ENCODE measurements at places on chromosomes 1 and 21.
A peak's percentile ranks its signal among the peaks of the same experiment; 100 is the strongest.

DNA sequence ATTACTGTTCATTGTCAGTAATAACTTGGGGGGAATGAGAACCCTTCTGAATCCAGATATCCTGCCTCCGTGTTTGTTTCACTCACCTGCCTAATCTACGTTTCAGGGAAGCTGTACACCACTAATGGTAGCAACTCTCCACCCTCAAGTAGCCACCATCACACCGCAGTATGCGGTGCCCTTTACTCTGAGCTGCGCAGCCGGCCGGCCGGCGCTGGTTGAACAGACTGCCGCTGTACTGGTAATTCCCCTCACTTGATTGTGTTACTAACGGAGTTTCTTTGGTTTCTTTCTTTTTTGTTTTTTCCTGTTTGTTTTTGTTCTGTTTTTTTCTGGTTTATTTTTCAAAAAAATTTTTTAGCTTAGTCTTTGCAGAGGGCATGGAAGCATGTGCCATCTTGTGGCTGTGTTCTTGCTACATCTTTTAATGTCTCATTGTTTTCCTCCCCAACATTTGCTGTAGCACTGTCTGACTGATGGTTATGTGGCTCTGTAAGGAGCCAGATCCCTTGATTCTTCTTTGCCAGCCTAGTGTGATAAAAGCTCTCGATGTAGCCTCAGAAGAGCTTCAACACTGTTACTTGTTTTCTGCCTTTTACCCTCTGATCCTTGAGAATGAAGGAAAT lies 15.9 kb upstream of the OLFML3 start:
- no peak for DNase-seq

DNA sequence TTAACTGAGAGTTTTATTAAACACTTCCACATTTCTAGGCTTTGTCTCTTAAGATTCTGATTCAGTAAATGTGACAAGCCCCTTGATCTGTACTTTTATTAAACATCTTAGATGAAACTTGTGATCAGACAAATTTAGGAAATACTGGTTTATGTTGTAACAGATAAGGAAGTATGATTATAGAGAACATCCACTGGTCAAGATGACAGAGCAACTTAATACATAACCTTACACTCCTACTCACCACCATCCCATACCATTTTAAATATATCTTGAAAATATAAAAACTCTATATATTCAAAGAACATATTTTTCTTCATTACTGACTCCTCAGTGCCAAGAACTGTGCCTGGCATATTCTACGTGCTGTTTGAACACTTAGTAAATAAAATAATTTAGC lies 217.5 kb downstream of the LRRC40 start:
- no peak for DNase-seq

DNA sequence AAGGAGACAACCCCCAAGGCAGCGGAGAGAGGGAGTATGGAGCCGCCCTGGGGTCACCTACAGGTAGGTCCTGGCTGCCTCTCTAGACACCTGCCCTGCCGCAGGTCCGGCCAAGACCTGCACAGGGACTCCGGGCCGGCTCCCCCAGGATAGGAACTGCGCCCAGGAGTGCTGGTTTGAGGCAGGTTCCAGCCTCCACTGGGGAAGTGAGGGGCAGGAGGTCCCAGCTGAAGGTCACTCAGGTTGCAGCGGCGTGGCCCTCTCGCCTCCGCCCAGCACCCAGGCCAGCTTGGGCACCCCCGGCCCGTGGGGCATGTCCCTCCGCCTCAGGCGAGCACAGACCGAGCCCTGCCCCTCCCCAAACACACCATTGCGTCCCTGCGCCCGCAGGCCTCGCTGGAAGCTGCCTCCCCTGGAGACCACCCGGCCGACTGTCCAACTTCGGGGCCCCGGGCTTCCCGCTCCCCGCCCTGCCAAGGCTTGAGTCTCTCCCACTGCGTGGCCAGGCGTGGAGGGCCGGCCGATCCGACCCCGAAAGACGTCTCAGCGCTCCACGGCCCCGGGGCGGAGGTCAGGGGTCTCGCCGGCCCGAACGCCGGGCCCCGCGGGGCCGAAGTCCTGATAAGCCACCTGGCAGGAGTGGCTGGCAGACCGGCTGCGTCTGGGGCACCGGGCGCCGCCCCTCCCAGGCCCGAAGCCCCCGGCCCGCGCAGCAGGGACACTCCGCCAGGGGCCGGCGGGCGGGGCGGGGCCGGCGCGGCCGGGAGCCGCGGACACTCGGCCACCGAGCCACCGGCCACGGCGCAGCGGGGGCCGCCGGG lies 1.4 kb upstream of the SKI start:
- DNase-seq: no peak

GRCh38 chr1:152347116-152347728 lies 12.6 kb downstream of the FLG2 start:
- DNase-seq: peak; percentile 24

DNA sequence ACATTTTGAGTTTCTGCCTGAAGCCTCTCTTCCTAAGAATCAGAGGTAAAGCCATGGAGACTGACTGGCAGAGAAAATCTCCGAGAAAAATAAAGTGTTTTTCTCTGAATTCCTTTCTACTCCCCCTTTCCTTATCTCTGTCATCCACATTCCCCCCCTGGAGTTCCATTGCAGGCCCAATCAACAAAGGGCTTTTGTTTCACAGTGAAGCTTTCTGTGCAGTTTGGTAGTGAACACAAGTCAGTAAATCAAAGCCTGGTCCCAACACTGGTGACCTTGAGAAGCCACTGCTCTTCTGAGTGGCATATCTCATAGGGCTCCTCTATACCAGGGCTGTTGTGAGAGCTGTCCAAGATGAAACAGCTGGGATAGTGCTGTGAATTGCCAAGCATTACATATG lies 228.4 kb downstream of the SEC16B start:
- DNase-seq: no peak

DNA sequence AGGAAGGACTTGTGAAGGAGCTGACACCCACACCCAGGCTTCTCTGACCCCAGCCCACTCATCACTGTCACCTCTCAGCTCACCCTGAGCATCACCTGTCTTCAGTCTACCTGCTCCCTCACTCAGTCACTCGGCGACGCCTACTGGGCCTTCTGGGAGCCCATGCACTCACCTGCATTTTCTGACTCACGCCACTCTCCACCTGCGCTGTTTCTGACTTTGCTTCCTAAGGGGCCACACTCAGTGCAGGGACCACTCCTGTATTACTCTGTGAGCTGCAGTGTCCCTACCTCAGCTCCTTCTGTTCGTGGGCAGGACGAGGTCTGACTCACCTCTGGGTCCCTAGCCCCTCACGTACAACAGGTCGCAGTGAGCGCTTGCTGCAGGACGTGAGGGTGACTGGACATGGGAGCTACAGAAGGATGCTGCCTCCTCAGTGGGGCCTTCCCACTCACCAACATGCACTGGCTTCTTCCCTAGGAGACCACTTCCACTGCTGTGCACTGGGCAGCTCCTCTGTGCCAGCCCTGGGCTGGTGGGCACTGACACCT lies 102.3 kb downstream of the GLIS1 start:
- DNase-seq: no peak

DNA sequence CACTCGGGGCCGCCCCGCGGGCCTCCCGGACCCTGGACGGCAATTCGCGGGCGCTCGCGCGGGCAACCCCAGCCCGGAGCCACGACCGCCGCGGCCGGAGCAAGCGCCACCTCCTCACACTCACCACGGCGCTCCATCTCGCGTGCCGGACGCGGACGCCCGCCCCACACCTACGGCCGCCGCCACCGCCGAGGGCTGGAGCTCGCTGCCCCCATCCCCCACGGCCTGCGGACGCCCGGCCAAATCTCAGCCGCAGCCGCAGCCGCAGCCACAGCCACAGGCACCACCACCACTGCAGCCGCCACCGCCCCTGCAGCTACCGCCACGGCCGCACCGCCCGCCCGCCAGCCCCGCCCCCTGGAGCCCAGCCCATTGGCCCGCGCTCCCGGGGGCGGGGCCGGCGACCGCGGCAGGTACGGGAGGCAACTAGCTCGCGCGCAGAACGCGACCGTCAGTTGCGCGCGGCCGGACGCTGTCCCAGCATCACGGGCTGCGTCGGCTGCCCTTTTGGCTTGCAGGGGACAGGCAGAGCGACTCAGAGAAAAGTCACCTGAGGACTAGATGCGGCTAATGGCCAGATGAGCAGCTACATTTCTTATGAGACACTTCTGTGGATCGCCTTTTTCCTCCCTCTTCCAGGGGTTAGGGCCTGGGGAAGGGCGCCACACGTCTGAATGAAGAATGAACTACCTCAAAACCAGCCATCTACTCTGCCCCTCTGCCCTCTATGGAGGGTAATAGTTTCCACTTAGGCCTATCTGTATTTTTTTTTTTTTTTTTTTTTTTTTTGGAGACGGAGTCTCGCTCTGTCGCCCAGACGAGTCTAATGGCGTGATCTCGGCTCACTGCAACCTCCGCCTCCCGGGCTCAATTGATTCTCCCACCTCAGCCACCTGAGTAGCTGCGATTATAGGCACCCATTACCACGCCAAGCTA lies at the start of gene ARHGAP29:
TSS of gene ARHGAP29 (minus strand) at position 294 of the 936 bp plus-strand sequence. CDS start 5,973 bp downstream, outside the sequence.
- peak; percentile 92 for DNase-seq

DNA sequence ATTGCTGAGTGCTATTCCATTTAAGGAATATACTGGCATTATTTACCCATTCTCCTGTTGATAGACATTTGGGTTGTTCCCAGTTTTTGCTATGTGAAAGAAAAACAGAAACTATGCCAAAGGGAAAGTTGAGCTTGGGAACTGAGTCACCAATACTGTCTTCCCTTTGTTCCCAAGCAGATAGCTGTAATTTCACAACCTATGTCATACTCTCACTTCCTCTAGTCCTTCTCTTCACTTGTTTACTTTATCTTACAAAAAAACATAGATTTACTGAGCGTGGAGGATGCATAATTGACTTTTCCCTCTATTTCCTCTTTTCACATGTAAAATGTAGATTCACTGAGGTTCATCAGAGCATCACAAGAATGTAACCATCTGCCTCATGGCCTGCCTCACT lies 32.4 kb upstream of the PGBD5 start:
- no peak for DNase-seq

- no peak for DNase-seq
Observed at GRCh38 chr1:233940908-233941307, 36.4 kb downstream of the SLC35F3 start.

DNA sequence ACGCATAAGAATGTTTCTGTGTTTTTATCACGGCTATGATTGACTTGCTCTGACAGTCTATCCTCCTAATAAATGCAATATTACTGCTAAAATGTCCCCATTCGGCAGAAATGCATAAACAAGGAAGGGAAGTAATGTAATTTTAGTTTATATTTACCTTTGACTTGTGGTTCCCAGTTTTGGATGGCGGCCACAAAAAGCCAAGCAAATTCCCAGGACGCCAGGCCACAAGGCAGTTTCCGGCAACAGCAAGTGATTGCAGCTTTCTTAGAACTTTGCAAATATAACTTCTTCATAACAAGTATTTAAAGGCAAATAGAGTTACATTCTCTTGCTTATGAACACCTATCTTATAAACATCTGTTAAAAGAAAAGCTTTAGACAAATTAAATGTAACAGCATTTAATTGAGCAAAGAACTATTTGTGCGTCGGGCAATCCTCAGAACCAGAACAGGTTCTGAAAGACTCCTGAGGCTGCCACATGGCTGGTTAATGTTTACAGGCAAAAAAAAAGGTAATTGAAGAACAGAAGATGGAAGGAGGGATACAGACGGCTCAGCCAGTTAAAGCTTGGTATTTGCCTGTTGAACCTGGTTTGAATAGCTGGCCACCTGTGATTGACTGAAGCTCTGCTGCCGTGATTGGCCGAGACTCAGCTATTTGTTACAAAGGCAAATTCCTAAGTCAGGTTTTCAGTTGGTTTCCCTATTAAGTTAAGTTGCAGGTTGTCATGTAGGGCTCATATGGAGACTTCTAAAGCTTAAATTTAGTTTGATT lies 80.8 kb downstream of the C21orf91 start:
- DNase-seq: no peak

DNA sequence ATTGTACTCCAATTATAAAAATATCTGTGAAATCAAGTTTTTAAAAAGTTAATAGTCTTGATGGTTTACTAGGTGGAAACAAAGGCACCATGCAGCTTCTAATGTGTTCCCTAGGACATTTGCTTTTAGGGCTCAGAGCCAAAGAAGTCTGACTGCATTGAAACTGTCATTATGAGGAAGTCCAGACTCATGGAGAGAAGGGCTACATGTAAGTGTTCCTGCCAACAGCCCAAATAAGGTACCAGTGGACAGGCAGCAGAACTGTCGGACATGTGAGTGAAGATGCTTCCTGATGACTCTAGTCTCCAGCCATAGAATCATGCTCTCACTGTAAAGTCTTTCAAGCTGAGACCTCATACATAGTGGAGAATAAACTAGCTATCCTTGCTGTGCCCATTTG lies 287.6 kb downstream of the AKT3 start:
- no peak for DNase-seq

- DNase-seq: no peak
Observed at GRCh38 chr1:85295006-85295431, 18.6 kb upstream of the BCL10 start.

DNA sequence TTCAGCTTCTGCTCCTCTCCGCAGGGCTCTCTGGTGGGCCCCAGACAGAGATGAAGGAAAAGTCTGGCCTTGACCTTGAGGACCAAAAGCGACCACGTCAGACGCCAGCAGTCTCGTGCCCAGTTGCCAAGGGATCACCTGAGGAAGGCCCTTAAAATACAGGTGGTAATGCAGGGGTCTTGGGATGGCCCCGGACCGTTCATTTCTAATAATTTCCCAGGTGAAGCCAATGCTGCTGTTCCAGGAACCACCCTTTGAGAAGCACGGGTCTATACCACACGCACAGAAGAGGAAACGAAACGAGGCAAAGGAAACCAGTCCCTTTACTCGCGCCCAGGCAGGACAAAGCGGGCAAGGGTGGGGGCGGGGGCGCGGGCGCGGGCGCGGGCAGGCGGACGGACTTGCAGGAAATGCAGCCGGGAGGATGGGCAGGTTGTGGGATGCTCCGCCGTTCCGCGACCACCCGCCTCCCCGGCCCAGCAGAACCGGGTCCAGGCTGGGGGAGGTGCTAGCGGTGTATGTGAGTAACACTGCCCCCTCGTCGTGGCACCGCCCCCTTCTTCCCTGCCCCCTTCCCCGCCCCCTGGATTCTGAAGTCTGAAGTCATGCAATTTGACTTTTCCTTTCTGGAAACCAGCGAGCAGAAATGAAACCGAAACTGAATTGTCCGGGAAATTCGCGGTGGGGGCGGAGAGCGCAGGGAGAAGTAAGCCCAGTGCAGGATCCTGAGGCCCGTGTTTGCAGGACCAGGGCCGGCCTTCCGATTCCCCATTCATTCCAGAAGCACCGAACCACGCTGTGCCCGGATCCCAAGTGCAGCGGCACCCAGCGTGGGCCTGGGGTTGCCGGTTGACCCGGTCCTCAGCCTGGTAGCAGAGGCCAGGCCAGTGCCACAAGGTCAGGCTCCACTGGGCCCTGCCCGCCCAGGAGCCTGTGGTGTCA lies 5.8 kb upstream of the MX1 start:
- DNase-seq: peak; percentile 60

DNA sequence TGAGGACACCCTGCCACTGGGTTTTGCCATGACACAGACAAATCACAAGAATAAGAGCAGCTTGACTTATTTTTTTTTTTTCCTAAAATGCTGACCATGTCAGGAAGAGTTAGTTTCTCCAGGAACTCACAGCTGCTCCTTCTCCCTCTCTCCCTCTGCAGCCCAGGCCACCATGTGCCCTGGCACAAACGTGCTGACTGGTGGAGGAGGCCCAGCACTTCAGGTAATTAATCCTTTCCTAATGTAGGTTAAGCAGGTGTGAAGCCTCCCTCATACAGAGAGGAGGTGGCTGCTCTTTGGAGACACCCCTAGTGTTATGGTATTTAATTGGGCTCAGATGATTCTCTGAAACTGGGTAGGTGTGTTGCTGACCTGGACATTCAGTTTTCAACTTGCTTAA lies 129.8 kb upstream of the USH2A start:
- DNase-seq: no peak

All from NCI-H510A treated with DMSO at 0.1 percent for 48 hours (cell line).